ENCODE measurements at places on chromosomes 12 and 14.

DNA sequence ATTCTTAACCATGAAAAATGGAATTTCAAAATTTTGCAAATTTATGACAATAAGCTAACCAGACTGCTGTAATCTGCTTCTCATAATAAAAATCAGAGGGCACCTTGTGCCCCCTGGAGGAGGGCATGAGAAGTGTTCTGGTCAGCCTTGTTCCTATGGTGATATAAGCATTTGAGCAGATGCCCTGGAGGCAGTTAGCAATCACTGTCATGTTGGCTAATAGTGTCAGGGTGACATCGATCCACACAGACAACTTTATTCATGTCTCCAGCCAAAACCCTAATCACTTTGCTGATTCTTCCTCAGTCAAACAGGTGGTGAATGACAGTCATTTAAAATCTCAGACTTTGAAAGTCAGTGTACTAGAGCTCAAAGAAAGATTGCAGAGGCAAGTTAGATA lies 943.0 kb downstream of the GALC start:
- no peaks in the 10 kb centered on the region for H3K27me3 ChIP-seq
- H3K4me3 ChIP-seq, result no peak overlapping the region
- no peaks in the 10 kb centered on the region for H3K36me3 ChIP-seq
- DNase-seq, result no peak

DNA sequence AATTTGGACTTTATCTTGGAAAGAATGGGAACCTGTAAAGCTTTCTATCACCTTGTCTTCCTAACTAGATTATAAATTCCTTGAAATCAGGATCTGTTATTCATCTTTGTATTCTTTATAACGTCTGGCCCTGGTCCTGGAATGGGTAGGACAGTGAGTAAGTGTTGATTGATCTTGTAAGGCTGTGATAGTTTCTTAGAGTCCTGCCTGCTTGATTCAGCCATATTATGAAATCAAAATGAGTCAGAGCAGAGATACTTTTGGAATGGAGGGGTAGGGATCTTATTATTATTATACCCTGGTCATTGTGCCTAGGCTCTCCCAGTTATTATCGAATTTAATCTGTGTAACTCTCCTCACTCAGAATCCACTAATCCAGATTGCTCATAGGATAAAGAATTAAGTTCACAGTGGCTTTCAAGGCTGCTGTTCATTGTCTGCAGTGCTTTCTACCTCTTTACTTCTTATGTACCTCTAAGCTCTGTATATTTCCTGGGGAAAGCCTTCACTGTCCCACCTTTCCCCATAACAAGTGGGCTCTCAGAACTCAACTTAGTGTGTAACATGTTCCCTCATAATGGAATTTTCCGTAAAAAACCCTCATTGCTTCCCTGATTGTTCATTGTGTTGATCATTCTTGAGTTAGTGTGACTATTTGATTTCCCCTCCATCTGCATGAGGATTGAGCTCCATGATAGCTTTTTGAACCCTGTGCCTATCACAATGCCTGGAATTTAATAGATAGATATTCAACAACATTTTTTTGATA lies 93.3 kb downstream of the DAAM1 start:
- H3K4me3 ChIP-seq, result no peak overlapping the region
- no peaks in the 10 kb centered on the region for H3K36me3 ChIP-seq
- no peak overlapping the region for H3K27ac ChIP-seq
- H3K27me3 ChIP-seq, result no peaks in the 10 kb centered on the region
- no peak for DNase-seq

GRCh38 chr12:10453156-10453555 lies at the start of gene KLRC1:
Gene KLRC1, minus strand, starts transcription at chr12:10453377. Its CDS starts 2,221 bp downstream, at chr12:10451156.
- no peaks in the 10 kb centered on the region for H3K27me3 ChIP-seq
- H3K27ac ChIP-seq, result no peak within 1 kb of the TSS
- no peak for DNase-seq
- H3K36me3 ChIP-seq, result no peaks in the 10 kb centered on the region

- no peaks in the 10 kb centered on the region for H3K4me1 ChIP-seq
- no peaks in the 10 kb centered on the region for H3K27me3 ChIP-seq
- H3K27ac ChIP-seq, result no peak overlapping the region
- H3K36me3 ChIP-seq, result no peaks in the 10 kb centered on the region
Observed at GRCh38 chr14:44652640-44653039, 145.6 kb upstream of the FSCB start.

DNA sequence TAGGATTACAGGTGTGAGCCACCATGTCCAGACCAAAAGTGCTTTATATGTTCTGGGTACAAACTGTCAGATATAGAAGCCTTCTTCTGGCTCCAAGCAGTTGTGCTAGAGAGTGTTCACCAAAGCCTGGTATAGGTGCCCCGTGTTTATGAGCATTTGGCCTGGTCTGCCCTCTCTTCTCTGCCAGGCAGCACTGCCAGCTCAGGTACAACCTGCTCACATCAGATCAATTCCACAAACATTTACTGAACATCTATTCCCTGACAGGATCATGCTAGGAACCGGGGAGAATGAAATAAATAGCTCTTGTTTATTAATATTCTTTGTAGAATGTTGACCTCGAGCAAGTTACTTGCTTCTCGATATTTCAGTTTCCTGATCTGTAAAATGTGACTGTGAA lies 20.0 kb upstream of the SOCS2 start:
- H3K27me3 ChIP-seq, result no peaks in the 10 kb centered on the region
- no peak for DNase-seq
- no peak overlapping the region for H3K27ac ChIP-seq
- no peaks in the 10 kb centered on the region for H3K4me1 ChIP-seq
- no peaks in the 10 kb centered on the region for H3K36me3 ChIP-seq

DNA sequence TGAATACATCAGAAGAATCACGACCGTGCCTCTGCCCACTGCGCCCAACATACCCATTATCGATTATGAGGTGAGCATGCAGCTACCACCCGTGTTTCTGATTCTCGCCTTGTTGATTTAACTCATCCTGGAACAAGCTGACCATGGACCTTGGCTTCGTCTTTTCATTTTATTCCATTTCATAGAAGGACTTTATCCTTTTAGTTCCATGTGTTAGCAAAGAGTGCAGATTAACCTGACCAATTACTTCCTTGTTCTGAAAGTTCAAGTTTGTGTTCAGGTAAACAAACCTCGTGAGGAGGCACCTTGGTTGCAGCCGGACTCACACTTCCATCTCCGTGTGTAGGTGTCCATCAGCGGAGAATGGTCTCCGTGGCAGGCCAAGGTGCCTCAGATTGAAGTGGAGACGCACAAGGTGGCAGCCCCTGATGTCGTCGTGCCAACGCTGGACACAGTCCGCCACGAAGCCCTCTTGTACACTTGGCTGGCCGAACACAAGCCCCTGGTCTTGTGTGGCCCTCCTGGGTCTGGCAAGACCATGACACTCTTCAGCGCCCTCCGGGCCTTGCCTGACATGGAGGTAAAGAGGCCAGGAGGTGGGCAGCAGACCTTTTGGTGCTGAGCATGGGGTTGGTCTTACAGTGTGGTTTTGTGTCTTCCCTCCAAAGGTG lies 52.2 kb downstream of the DYNC1H1 start:
- H3K36me3 ChIP-seq, result peaks cover 64% of the 10 kb centered on the region
- no peaks in the 10 kb centered on the region for H3K4me1 ChIP-seq

- no peaks in the 10 kb centered on the region for H3K36me3 ChIP-seq
- no peak for DNase-seq
- H3K4me3 ChIP-seq, result no peak overlapping the region
- H3K27me3 ChIP-seq, result no peaks in the 10 kb centered on the region
Observed at GRCh38 chr12:115382681-115383080, 698.7 kb upstream of the TBX3 start.

- H3K4me3 ChIP-seq, result no peak overlapping the region
- no peaks in the 10 kb centered on the region for H3K36me3 ChIP-seq
- H3K4me1 ChIP-seq, result peaks cover 45% of the 10 kb centered on the region
- no peak overlapping the region for H3K27ac ChIP-seq
- DNase-seq, result no peak
- H3K27me3 ChIP-seq, result no peaks in the 10 kb centered on the region
Observed at GRCh38 chr12:49865782-49866135, 22.9 kb upstream of the BCDIN3D start.

GRCh38 chr14:49898485-49898884 lies 5.6 kb downstream of the ARF6 start:
- peak overlapping the region; percentile 99 for H3K27ac ChIP-seq
- H3K4me3 ChIP-seq, result peak overlapping the region; percentile 97
- DNase-seq, result no peak
- H3K36me3 ChIP-seq, result no peaks in the 10 kb centered on the region
- H3K27me3 ChIP-seq, result no peaks in the 10 kb centered on the region

DNA sequence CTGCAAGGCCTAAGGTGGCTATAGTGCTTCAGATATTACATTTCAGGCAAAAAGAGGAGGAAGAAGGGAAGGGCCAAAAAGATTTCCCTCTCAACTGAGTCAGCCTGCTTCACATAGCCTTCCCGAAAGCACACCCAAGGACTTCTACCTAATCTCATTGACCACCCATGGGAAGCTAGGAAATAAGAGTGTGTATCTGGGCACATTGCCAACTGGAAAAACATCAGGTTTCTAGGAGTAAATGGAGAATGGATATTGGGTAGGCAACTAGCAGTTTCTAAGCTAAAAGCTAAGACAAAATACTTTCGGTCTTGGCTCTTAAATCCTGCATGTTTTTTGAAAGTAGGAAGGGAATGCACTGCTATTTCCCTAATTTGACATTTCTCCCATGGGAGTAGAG lies 221.7 kb upstream of the GRIP1 start:
- H3K27ac ChIP-seq, result no peak overlapping the region
- DNase-seq, result no peak
- no peaks in the 10 kb centered on the region for H3K27me3 ChIP-seq
- H3K4me3 ChIP-seq, result no peak overlapping the region

GRCh38 chr12:69694123-69694522 lies 5.0 kb downstream of the BEST3 start:
- no peaks in the 10 kb centered on the region for H3K36me3 ChIP-seq
- H3K27ac ChIP-seq, result no peak overlapping the region
- no peak overlapping the region for H3K4me3 ChIP-seq
- no peaks in the 10 kb centered on the region for H3K4me1 ChIP-seq
- no peaks in the 10 kb centered on the region for H3K27me3 ChIP-seq

- DNase-seq, result no peak
- H3K36me3 ChIP-seq, result no peaks in the 10 kb centered on the region
- H3K4me1 ChIP-seq, result peaks cover 14% of the 10 kb centered on the region
- no peaks in the 10 kb centered on the region for H3K27me3 ChIP-seq
- no peak overlapping the region for H3K4me3 ChIP-seq
- H3K27ac ChIP-seq, result no peak overlapping the region
Observed at GRCh38 chr12:11704089-11704488, 54.6 kb downstream of the ETV6 start.

DNA sequence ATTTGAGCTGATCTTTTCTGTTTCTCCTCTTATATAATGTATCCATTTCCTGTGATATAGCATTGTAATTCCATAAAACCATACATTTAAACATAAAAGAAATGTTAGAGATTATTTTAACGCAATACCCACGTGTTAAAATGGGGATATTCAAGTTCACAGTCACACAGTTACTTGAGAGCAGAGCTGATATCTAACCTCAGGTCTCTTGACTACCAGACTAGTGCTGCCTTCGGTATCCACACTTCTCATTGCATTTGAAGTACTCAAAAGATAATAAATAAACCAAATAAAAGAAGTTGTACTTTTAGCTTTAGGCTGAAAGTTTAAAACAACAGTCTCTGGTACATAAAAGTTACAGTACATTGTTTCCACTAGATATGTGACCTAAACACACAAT lies 2.9 kb downstream of the CLECL1 start:
- no peak for DNase-seq
- H3K36me3 ChIP-seq, result no peaks in the 10 kb centered on the region
- no peak overlapping the region for H3K4me3 ChIP-seq
- H3K4me1 ChIP-seq, result no peaks in the 10 kb centered on the region
- no peak overlapping the region for H3K27ac ChIP-seq

GRCh38 chr14:51554953-51555352 lies 96.8 kb upstream of the FRMD6 start:
- no peaks in the 10 kb centered on the region for H3K36me3 ChIP-seq
- no peaks in the 10 kb centered on the region for H3K27me3 ChIP-seq
- peaks cover 19% of the 10 kb centered on the region for H3K4me1 ChIP-seq
- DNase-seq, result no peak
- H3K27ac ChIP-seq, result no peak overlapping the region

- DNase-seq, result no peak
- no peaks in the 10 kb centered on the region for H3K27me3 ChIP-seq
- no peaks in the 10 kb centered on the region for H3K4me1 ChIP-seq
Observed at GRCh38 chr14:79084861-79085260, 914.7 kb downstream of the NRXN3 start.

DNA sequence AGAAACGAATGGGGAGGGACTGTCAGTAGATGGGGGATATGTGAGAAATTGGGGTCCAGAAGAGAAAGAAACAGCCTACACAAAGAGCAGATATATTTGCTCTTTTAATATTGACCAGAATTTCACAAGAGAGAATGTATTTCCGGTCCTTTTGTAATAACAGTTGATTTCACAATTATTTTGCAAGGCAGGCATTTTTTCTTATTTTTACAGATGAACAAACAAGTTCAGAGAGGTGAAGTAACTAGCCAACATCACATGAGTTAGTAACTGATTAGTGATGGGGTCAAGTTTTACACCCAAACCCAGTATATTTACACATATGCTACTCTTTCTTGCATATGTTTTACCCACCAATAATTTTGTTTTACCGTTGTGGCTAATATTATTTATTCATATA lies 188.2 kb downstream of the NAV3 start:
- H3K4me3 ChIP-seq, result no peak overlapping the region
- no peaks in the 10 kb centered on the region for H3K4me1 ChIP-seq
- no peak for DNase-seq
- no peaks in the 10 kb centered on the region for H3K36me3 ChIP-seq

DNA sequence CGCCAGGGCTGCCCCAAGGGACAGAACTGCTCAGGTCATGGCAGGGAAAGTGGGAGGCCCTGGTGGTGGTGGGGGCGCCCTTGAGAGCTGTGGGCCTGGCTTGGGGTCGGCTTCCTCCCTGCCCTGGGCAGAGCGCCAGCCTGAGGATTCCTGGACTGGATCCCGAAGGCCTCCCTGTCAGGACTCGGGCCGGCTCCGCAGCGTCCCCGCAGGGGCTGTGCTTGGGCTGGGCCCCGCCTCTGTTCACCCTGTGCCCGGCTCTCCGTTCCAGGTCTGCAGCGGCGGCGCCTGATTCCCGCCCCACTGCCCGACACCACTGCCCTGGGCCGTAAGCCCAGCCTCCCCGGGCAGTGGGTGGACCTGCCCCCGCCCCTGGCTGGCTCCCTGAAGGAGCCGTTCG lies 39.9 kb downstream of the KIF26A start:
- H3K36me3 ChIP-seq, result no peaks in the 10 kb centered on the region
- no peak for DNase-seq
- H3K27ac ChIP-seq, result no peak overlapping the region
- no peak overlapping the region for H3K4me3 ChIP-seq
- H3K27me3 ChIP-seq, result no peaks in the 10 kb centered on the region

DNA sequence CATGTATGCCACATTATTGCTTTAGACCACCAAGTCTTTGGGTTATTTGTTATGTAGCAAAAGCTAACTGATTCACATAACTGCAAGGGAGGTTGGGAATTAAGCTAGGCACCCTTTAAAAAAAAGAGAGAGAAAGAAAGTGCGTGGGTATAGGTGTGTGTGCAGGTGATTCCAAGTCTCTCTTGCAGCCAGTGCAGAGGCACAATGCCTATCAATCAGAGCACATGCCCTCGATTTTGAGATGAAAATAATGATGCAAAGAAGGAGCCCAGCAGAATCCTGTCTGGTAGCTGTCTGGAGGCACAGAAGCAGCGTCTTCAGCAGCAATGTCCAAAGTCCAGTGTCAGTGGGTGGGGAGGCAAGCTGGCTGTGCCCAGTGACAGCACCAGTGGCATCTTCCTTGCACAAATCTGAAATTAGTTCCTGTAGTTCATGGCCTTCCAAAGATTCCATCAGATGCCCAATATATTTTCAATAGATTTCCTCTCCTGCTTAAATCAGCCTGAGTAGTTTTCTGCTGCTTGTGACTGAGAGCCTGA lies 62.4 kb upstream of the TBPL2 start:
- no peaks in the 10 kb centered on the region for H3K4me1 ChIP-seq
- H3K4me3 ChIP-seq, result no peak overlapping the region
- no peak for DNase-seq
- no peak overlapping the region for H3K27ac ChIP-seq
- no peaks in the 10 kb centered on the region for H3K36me3 ChIP-seq
